Cerebellum (tissue), 4 donors: ENCODE measurements at places on chromosomes 16 and 17. TPM values are rescaled to one million over a fixed set of nuclear protein-coding genes. Genes with fewer than 3 reads are reported as not detected.

WFIKKN1 gene
- total RNA-seq = 0.54 TPM

DNA sequence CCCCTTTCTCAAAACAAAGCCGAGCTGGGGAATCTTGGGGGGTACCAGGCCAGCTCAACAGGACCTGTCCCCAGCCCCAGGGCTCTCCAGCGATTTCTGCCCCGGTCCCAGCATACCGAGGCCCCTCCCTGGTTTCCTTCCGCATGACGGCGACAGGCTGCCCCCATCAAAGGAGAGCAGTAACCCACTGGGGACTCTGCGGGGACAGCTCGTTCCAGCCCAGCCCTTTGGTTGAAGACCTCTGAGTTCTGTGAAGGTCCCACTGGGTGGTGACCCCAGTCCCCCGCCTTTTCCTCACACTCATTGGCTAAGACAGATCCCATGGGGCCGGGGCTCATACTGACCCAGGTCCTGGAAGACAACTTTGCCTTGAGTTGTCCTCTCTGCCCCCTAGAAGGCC is 4.1 kb downstream of the SMTNL2 start:
- no peak for DNase-seq

GRCh38 chr16:55713103-55713502 is 57.3 kb downstream of the SLC6A2 start:
- no peak for DNase-seq

DNA sequence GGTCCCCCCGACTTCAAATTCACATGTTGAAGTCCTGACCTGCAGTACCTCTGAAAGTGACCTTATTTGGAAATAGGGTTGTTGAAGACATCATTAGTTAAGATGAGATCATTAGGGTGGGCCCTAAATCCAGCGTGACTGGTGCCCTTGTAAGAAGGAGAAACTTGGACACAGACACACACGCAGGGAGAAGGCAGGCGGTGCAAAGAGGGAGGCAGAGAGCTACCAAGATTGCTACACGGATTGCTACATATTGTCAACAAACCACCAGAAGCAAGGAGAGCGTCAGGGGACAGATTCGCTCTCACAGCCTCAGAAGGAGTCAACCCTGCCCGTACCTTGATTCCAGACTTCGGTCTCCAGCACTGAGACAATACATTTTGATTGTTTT is 6.8 kb upstream of the WBP2 start:
- no peak for DNase-seq
